Endodermal cell (in vitro differentiated cells): ENCODE measurements at places on chromosomes 4 and X.
A peak's percentile ranks its signal among the peaks of the same experiment; 100 is the strongest.

- no peak for DNase-seq
Measured at GRCh38 chrX:132664273-132664672, 175.4 kb upstream of the MBNL3 start.

DNA sequence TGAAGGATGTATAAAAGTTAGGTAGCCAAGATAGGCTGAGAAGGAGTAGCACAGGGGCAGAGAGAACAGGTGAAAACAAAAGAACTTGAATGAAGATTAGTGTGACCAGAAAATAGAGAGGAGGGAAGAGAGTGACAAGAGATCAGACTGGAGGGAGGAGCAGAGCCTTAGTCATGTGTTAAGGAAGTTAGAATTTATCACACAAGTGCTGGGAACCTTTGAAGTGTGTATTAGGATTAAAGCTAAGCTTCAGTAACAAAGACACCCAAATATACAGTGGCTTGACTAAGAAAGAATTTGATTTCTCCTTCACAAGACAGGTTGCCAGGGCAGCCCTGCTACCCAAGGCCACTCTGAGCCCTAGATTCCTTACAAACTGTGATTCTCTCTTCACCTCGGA, 10.7 kb upstream of the CCDC149 start:
- DNase-seq = no peak

- DNase-seq = no peak
Measured at GRCh38 chr4:16717266-16717970, 181.0 kb downstream of the LDB2 start.

DNA sequence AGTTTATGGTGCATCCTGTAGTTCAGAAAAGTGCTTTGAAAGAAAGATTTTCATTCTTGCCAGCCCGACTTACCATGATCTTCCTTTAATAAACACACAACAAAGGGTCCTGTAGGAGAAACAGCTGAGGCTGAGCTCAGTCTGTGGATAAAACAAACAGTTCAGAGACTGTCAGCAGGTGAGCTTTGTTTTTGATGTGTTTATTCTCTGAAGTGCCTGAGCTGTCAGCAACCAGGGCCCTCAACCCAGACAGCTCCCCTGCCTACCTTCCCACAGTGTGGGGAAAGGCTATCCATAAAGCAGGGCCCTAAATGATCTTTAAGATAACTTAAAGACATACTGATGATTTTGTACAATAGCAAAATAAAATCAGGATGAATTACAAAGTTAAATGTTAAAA, 459.2 kb upstream of the GALNT7 start:
- peak; percentile 66 for DNase-seq
